GM18507 (cell line): ENCODE measurements at places on chromosomes 7 and 10.

DNA sequence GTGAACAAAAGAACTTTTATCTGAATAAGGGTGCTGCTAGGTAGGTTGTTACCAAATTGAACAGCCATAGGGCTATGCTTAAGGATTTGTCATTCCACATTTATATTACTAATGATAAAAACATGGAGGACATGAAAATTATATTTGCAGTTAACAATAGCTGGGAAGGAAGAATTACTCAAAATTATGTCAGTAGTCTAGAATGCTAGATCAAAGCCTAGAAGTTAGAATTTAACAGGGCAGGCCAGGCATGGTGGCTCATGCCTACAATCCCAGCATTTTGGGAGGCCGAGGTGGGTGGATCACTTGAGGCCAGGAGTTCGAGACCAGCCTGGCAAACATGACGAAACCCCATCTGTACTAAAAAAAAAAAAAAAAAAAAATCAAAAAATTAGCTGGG lies 9.4 kb downstream of the STK17A start:
- no peak for DNase-seq

DNA sequence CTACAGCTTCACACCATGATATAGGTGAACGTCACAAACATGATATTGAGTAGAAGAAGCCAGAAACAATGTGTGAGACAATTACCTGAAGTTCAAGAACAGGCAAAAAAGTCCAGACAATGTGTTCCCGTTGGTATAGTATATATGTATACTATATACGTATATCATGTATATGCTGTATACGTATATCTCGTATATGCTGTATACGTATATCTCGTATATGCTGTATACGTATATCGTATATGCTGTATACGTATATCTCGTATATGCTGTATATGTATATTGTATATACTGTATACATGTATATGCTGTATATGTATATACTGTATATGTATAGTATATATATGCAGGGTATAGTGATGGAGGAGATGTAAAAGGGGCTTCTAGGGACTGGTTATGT lies 10.8 kb downstream of the ZSCAN25 start:
- DNase-seq = no peak

DNA sequence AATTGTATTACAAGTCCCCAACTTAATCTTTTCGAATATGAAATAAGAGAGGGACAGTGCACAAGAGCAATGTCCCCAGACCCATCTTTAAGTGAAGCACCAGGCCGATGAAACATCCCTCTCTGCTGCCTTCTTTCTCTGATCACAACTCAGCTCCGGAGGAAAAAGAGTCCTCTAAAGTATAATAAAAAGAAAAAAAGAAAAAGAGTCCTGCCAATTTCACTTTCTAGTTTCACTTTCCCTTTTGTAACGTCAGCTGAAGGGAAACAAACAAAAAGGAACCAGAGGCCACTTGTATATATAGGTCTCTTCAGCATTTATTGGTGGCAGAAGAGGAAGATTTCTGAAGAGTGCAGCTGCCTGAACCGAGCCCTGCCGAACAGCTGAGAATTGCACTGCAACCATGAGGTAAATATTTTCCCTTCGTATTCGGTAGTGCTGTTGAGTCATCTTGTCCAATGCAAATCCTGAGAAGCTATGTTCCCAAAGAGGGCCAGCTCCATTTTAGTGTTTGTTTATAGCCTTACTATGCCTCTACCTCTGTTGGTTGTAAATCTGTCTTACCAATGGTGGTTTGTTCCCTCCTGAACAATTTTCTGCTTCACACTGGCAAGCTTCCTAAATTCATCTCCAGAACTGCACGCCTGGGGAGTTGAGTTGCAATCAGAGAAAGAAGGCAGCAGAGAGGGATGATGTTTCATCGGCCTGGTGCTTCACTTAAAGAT lies at the start of gene IFIT2:
IFIT2 (plus strand) TSS at position 326 of the 725 bp plus-strand sequence; CDS start at position 404, 78 bp downstream.
- DNase-seq = peak; percentile 29

DNA sequence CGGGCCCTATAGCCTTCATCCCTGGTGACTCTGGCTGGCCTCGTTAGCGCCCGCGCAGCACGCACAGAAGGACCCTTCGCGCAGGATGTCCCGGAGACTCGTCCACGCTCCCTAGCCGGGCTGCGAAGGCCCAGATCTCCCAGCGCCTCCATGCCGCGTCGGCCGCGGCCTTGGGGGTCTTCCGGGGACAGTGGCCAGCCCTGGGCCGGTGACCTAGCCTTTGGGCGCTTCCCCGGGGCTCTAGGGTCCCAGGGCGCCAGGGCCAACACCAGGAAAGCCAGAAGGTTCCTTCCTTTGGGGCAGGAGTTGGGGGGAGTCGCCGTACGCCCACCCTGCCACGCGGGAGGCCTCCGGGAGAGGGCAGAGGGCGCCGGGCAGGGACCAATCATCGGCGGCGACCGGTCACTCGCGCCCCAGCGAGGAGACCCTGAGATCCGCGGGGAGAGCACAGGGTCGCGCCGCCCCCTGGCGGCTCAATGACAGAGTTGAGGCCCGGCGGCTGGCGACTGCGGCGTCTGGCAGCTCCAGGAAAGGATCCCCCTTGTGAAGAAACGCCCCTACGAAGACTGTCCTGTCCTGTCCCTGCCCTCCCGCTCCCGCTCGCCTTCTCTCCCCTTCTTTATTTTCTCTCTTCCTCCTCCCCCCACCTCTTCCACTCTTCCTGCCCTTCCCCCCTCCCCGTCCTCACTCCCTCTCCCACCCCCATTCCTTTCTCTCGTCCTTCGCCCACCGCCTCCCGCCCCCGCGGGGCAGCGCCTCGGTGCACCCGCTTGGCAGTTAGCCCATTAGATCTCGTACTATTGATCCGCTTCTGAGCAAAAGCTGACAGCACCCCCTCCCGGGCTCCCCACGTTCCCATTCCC lies 62.3 kb upstream of the LBX1 start:
- peak; percentile 47 for DNase-seq

GRCh38 chr10:84551437-84552120 lies 223.2 kb downstream of the CCSER2 start:
- DNase-seq = no peak

DNA sequence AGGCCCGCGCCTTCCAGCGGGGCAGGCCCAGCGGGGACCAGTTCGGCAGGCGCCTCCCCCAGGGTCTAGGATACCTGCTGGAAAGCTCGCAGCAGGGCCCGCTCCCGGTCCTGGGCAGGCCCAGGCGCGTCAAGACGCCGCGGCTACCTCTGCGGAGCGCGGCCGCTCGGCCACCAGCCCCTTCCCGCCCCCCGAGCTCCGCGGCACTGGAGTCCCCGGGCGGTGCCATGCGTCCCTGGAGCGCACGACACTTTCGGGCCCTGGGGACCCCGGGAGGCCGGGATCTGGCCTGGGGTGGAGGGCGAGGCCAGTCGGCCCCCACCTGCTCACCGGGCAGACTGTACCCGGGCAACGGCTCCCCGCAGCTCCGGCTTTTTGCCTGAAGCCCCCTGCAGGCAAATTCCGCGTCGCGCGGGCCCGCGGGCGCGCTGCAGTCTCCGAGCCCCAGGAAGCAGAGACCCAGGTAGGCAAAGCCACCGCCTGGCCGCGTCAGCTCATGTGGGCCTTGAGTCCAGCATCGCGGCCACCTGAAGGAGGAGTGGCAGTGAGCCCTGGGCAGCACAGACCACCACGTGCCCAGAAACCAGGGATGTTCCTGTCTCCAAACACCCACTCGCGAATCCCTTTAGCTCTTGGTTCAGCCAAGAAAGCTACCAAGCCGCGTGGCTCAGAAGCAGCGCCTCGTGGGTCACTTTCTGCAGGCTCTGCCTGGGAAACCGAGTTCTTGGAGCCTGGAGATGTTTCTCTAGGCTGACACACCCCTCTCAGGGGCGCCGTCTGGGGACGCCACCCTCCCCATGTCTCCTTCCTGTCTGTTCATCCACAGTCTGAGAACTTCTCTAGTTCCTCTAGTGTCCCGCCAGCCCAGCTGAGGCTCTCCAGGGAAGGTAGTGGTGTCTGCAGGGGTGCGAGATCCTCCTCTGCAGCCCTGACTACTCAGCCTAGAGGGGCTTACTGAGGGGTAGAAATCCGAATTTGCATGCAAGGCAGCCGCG lies 46.1 kb upstream of the APBB1IP start:
- no peak for DNase-seq

DNA sequence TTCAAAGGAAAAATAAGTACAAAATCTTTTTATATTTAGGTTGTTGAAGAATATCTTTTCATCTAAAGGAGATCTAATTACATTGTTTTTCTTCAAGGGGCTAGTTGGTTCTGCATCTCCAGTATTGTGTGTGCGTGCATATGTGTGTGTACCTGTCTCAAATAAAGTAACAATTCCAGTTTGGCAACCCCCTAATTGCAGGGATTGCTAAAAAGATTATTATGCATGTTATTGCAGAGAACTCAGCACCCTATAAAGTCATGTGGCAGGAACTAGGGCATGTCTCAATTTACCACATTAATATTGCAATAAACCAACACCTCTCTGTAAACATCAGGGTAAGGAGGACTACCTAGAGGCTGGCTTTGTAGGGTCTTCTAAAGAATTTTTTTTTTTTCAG lies 37.0 kb downstream of the MRPS33 start:
- DNase-seq = no peak

GRCh38 chr7:20395511-20395910 lies 64.8 kb downstream of the ITGB8 start:
- DNase-seq = no peak

- no peak for DNase-seq
Measured at GRCh38 chr7:142793156-142793555, 22.4 kb downstream of the PRSS2 start.

DNA sequence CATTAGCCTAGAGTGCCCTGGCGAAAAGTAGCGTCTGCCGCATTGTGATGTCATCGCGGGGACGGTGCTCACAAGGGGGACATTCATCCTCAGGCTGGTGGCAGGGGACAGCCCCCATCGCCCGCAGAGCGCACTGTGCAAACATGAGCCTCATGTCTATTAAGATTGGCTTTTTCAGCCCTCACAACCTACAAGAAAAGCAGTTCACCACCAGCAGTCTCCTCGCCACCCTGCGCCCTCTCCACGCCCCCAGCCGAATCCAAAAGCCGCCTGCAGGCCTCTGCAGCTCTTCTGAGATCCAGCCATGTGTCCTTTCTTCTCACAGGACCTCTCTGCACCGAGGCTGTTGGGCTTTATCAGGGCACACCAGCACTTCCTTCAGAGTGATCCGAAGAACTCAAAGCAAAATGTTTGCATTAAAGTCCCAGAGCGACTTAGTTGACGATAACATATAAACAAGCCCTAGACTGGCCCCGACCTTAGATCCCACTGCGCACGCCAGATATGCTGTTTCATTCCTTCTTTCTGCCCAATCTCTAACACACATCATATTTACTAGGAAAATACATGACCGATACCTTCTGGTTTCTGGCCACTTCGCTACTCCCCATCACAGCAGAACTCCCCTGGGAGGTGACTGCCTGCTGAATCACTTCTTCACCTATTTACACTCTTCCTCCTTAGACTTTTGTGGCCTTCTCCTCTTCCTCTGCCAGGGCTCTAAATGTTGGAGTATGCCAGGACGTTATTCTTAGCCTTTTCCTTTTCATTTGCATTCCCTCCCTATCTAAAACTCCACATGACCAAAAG lies 206.0 kb upstream of the SH2B2 start:
- no peak for DNase-seq

DNA sequence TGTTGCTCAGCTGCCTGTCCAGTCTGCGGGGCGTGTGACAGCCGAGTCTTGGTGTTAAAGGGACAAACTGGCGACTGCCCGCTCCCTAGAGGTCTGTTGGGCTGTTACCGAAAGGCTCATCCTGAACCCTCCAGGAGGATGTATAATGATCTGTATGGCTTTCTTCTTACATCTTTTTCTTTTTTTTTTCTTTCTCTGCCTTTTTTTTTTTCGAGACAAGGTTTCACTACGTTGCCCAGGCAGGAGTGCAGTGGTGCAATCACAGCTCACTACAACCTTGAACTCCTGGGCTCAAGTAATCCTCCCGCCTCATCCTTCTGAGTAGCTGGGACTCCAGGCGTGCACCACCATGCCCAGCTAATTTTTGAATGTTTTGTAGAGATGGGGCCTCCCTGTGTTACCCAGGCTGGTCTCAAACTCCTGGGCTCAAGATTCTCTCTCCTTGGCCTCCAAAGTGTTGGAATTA lies 857 bp downstream of the INTS15 start:
- no peak for DNase-seq

DNA sequence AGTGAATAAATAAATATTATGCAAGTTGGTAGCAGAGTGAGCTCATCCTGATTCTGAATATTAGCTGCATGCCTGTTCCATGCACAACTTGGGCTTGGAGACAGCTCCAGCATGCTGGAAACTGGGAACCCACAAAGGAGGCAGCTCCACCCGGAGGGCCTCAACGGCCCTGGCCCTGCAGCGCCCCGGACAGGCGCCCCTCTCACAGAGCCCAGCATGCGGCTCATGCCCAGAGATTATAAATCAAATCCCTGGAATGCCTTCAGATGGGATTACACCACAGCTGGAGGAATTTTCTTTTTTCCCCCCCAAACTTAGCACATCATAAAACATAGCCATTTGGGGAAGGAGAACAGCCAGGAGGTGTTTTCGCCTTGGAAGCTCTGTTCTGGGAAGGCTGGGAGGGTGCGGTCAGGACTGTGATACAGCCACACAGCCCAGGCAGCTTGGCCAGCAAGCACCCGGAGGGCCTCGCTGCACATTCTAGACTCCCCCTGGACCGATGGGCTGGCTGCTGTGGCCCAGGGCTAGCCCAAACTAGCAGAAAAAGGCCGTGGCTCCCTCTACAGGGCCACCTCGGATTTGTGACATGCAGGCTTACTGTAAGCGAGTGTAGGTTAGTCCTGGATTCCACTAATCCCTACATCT lies 102.4 kb downstream of the PTPN20 start:
- DNase-seq = no peak

DNA sequence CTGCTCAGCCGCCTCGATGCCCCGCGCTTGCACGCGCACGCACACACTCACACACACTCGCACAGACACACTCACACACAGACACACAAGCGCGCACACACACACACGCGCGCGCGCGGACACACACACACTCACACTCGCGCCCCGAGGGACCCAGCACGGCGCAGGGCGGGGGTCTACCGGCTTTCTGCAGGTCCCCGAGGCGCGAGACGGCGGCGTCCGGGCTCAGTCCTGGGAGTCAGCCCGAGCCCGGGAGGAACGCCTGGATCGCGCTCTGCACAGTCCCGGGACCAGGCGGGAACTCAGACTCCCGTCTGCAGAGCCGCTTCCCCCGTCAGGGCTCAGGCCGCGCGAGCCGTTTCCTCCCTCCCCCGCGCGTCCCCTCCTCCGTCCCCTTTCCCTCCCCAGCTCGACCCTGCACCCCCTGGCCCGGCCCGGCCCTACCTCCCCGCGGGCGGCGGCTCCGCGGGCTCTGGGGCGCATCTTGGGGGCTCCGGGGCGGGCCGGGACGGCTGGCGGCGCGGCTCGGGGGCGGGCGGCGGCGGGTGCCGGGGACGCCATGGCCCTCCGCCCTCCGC lies 464 bp downstream of the DENND2A start:
- no peak for DNase-seq

DNA sequence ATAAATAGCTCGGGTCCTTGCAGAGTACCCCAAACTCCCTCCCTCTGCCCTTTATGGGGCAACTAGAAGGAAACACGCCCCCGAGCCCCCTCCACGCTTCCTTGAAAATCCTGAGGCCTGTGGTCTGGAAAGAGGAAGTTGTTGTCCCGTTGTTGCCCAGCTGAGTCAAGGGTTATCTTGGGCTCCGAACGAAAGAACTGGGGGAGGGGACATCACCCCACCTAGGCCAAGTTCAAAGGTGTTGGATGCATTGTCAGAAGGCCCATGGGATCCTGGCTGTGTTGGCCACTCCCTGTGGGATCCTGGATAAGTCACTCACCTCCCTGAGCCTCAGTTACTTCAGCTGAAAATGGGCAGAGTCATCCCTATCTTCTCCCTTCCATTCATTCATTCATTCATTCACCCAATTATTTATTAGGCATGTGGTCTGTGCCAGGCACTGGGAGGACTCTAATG lies at the start of gene CCL24:
CCL24 (minus strand) TSS at position 26 of the 456 bp plus-strand sequence. CDS start 91 bp downstream, outside the sequence.
- DNase-seq = no peak

- no peak for DNase-seq
Measured at GRCh38 chr7:155992974-155993373, 180.7 kb upstream of the SHH start.

GRCh38 chr7:106731646-106732444 lies 70.9 kb upstream of the CCDC71L start:
- no peak for DNase-seq
